Kidney tubule cell (primary cell): ENCODE measurements at places on chromosomes 7 and 10.

DNA sequence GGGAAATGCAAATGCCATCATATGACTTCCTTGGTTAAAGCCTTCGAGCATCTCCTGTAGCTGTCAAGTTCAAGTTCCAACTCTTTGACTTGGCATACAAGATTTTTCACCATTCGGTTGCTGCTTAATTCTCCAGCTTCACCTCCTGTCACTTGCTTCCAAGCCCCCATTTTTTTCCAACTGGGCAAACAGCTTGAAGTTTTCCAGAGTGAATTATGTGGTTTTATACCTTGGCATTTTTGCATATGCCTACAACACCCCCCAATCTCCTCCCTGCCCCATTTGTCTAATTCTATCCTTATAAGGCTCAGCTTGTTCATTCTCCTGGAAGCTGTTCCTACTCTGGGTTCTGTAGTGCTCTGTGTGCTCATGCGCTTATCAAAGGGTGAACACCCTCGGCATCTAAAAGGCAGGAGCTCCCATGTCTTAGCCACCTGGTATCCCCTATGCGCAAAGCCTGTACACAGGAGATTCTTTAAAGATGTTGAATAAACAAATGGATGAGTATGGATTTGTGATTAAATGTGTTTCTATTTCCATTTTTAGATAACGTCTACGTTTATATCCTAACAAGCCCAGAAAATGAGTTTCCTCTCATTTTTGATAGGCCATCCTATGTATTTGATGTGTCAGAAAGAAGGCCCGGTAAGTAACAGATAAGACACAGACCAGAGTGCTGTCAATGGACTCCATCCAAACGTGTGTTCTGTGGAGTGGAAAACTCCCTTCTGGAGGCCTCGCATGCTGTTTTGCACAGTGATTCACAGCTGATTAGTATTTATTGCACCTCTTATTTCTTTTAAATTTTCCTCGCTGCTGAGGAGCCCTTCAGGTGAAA, 52.5 kb downstream of the CDHR3 start:
- peak; percentile 4 for DNase-seq

GRCh38 chr7:78400038-78400437, 601.5 kb downstream of the PHTF2 start:
- no peak for DNase-seq

- DNase-seq: peak; percentile 82
Observed at GRCh38 chr10:118851062-118852035, 96.6 kb upstream of the CACUL1 start.

DNA sequence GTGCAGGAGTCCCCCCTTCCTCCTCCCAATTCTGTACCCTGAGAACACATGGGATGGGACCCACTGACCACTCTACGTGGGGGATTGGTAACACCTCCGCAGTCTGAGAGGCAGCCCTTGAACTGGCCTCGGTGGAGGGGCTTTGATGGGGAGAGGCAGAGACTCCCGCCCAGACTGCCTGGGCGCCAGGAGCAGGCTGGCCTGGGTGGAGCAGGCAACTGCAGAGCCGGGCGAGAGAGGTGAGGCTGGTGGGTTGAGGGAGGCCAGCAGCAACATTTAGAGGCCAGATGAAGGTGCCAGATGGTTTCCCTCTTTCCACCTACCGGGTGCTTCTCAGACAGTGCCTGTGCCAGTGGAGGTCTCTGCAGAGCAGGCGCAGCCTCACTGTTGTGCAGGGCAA, 30.7 kb upstream of the ZNF467 start:
- no peak for DNase-seq

DNA sequence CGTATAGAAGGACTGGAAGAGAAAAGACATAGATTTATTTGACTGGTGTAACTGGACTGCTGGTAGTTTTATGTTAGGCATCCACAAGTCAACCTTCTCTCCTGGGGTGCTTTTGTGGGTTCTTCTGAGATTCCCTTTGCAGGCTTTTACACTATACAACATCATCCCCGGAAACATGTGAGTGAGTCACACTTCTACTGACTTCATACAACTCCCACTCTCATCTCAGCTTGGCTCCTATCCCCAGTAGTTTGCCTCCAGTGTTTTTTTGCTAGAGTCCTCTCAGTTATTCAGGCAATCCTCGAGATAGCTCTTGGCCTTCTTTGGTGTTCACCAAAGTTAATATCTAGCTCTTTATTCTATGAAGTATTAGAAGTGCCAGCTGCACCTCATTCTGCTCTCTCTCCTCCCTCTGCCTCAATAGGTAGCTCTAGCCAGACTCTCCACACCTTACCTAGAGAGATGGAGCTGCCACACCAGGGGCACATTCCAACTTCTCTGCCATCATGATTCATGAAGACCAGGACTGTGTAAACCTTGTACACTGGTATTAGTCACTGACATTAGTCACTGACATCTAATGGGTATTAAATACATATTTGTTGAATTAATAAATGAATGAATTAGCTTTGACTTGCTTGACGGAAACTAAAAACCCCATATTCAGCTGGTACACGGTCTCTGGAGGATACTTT, 281.9 kb downstream of the PPP1R3A start:
- peak; percentile 60 for DNase-seq

- DNase-seq: peak; percentile 54
Observed at GRCh38 chr10:102090772-102091171, 25.6 kb downstream of the HPS6 start.

- no peak for DNase-seq
Observed at GRCh38 chr10:88800152-88801125, 2.1 kb upstream of the LIPM start.

DNA sequence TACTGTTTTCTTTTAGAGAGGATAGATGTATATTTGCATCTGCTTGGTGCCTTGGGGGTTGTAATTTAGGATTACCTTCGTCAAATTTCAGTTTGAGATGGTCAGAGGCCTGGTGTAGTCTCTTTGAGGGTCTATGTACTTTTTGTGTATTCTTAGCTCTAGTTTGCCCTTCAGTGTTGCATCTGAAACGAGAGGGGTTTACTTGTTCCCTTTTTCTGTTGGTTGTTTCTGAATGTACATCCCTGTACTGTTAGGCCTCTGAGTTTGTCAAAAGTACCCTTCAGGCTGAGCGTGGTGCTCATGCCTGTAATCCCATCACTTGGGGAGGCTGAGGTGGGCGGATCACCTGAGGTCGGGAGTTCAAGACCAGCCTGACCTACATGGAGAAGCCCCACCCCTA, 60.0 kb downstream of the MLLT10 start:
- no peak for DNase-seq

- DNase-seq: peak; percentile 63
Observed at GRCh38 chr7:135490783-135491182, 19.1 kb downstream of the CNOT4 start.

DNA sequence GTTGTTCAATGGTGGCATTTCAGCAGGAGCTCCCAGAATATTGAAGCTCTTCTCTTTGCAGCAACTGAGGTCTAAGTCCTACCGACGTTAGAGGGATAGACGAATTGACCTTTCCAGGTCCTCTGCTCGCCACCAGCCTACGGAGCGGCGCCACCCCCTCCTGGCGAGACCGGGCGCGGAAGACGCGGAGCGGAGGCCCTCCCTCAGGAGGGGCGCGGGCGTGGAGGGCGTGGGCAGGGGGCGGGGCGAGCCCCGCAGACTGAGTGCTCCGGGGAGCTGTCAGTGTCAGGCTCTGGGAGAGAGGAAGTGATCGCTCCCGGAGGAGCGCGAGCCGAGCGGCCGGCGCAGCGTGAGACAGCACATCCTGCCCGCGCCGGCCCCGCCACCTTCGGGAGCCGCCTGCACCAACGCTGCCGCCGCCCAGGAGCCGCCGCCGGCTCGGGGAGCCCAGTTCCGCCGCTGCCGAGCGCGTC, at the start of gene DYNC1I1:
TSS of gene DYNC1I1 (plus strand) at position 257 of the 473 bp plus-strand sequence. CDS start 32,176 bp downstream, outside the sequence.
- DNase-seq: peak; percentile 74

DNA sequence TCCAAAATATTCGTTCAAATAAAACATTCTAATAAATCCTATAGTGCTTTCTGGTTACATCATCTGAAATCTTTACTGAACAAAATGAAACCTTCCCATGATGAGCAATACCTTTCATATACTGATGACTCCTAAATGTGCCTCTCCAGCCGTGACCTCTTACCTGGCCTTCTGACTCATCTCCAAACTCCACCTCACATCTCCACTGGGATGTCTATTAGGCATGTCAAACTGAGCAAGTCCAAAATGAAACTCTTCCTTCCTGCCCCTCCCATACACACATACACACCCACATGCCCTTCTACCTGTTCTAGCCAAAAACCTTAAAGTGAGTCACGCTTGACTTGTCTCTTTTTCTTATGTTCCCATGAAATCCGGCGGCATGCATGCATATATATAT, 22.9 kb downstream of the GSAP start:
- DNase-seq: peak; percentile 92

- no peak for DNase-seq
Observed at GRCh38 chr10:60035984-60036383, 129.6 kb upstream of the CCDC6 start.

DNA sequence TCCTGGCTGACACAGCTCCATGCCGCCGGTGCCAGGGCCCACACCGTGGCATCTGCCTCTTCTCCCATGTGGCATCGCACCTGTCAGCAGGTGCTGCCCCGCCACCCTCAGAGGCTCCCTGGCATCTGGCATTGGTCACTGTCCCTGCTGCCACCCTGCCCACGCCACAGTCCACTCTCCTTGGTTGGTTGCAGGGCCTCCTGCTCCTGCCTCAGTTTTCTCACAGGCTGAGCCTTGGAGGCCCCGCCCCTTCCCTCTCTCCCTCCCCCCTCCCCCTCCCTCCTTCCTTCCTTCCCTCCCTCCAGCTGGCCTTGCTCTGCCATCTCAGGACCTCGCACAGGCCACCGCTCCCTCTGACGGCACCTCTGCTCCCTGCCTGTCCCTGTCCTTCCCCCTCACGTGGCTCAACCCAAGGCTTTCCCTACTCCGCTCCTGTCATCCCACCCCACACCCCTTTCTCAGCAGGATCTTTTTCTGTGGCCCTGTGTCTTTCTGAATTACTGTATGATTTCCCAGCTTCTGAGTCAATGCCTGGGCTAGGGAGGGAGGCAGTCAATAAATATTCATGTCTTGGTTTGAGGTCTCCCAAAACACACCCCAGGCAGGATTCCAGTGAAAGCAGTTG, 87.4 kb downstream of the INPP5A start:
- no peak for DNase-seq

DNA sequence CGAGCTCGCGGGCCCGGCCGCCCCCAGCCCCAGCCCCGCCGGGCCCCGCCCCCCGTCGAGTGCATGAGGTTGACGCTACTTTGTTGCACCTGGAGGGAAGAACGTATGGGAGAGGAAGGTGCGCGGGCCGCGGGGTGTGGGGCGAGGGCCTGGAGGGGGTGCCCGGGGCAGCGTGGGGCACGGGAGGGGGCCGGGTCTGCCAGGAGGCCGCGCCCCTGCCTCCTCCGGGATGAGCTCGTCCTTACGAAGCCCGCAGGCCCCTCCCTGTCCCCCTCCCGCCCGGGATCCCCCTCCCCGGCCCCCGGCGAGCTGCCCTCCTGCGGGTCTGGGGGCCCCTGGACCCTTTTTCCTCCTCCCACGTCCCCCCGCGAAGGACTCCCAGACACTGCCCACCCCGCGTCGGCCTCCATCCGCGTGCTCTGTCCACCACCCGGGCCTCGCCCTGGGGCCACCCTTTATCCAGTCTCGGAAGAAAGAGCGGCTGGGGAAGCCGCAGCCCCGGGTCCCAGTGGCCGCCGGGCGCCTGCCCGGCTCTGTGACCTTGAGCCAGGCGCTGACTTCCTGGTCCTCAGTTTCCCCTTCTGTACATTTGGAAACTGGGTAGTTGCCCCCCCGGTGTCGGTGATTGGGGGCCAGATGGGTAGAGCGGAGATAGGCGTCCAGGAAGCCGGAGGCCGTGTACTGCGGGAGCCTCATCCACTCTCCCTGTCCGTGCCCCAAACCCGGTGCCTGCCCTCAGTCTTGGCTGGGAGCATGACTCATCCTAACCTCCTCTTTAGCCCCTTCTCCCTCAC, 521 bp downstream of the LIMK1 start:
- DNase-seq: peak; percentile 65

DNA sequence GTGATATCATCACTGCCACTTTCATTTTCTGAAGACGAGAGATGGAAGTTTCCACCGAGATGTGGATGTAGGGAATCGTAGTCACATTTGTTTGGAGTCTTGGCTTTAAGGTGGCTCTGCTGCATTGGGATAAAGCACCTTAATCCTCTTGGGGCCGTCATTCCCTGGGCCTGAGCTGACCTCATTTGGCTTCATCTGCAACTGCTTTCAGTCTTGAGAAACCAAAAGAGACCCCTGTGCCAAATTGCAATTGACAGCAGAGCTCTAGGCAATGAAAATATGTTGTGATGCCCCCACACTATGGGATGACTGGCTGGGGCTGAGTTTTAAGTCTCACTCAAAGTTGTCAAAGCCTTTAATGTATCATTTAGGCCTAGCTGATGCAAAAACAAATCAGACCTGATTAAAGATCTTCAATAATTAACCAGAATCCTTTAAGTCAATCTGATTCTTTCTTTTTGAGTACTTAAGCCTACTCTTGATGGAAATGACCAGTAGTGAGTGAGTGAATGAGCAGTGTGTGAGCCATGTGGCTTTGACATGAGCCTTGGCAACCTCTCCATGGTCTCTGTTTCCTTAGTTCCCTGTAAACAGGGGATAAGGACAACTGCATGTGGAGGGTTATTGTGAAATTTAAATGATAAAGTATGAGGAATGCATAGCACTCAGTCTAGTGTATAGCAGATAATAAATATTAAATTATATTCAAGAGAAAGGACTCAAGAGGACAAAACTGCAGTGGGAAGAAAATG, 155.0 kb downstream of the BMPER start:
- peak; percentile 51 for DNase-seq

GRCh38 chr10:3480281-3480989, 304.6 kb downstream of the KLF6 start:
- no peak for DNase-seq

GRCh38 chr10:76666891-76667290, 970.7 kb downstream of the KCNMA1 start:
- DNase-seq: no peak

DNA sequence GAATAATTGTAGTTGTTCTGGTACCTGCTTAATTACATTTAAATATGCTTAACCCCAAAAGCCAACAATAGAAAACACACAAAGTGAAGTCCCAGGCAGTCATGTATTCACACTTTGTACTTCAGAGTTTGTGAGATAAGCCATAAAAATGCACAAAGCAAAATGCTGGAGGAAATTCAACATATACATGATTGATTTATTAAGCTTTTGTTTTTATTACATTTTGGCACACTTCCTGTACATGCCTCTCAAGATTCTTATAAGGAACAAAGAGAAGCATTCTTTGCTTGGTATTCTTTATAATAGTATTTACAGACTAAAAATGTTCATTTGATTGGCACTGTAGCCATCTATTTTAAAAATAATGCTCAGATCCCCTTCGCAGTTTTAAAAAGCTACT, 107.7 kb upstream of the ANK3 start:
- DNase-seq: no peak

GRCh38 chr7:113698556-113699220, 220.1 kb downstream of the PPP1R3A start:
- DNase-seq: peak; percentile 37
